ENCODE measurements at places on chromosomes 3 and 15. TPM values are rescaled to one million over a fixed set of nuclear protein-coding genes. Genes with fewer than 3 reads are reported as not detected.
A peak's percentile ranks its signal among the peaks of the same experiment; 100 is the strongest.

DNA sequence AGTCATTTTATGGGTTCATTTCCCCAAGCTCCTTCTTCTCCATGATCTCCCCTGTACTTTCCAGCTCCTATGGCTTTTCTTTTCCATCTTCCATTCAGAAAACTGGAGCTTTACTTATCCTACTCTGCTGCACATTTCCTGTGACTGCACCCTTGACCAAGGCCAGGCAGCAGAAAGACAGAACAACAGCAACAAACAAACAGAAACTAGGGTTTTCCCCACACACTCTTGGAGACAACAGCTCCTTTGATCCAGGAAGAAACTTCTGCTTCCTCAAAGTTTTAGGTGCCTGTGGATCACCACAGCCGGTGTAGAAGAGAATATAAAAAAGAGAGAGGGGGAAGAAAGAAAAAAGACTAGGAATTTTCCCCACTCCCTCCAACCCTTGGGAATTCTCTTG is 342.3 kb upstream of the CFAP20DC start:
- DNase-seq, result no peak

DNA sequence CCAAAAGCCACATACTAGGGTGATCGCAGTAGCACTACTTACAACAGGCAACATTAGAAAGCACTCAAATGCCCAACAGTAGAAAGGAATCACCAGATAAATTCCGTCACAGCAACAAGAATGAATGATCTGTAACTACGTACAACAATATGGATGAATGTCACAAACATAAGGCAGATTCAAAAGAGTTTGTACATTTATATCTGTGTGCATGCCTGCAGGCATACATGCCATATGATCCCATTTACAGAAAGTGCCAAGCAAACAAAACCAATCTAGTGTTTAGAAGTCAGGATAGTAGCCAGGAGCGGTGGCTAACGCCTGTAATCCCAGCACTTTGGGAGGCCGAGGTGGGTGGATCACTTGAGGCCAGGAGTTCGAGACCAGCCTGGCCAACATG is 3.5 kb downstream of the IL17RB start:
- peak; percentile 16 for DNase-seq

SLC9C1 gene
- total RNA-seq, result not detected

- DNase-seq, result no peak
Measured at GRCh38 chr15:92166029-92166428, 227.7 kb upstream of the ST8SIA2 start.

CGNL1 gene
- total RNA-seq, result not detected

- no peak for DNase-seq
Measured at GRCh38 chr3:87126321-87126720, 100.8 kb upstream of the CHMP2B start.

DNA sequence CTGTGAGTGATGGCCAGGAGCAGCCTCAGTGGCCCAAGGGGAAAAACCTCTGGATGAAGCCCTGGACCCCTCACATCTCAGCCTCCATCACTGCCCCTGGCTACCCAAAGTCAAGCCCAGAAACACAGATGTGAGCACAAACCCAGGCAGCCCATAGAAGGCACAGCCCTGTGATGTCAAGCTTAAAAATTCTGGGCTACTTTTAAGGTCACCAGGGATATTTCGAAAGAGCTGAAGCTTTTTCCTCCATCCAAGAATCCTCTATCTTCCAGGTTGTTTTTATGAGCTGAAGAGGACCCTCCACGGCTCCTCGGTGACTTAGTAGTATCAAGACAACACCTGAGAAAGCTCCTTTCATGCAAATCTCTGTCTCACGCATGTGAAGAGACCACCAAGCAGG is 11.5 kb downstream of the LIPC start:
- no peak for DNase-seq

GRCh38 chr3:181278468-181279238 is 289.1 kb upstream of the DNAJC19 start:
- DNase-seq, result no peak

DNA sequence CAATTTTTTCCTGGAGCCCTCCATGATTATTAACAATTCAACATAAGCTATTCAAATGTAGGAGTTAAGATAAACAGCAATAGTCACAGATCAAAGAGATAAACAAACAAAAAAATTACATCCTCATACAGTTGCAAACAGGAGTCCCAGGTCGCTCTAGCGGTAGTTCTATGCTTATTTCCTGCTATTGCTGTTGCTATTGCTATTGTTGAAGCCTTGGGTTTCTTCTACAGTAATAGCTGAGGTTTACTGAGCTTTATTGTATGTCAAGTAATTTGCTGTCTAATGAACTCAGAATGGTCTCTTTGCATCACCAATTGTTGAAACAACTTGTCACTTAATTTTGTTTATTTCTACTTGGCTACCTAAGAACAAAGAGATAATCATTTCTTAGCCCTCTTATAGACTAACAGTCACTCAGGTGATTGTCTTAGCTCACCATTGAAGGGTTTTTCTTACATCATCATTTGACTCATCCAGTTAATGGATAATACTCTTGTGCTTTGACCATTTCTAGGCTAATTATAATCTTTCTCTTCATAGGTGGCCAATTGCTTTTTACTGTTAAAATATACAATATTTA is 654.6 kb downstream of the MECOM start:
- no peak for DNase-seq

DNA sequence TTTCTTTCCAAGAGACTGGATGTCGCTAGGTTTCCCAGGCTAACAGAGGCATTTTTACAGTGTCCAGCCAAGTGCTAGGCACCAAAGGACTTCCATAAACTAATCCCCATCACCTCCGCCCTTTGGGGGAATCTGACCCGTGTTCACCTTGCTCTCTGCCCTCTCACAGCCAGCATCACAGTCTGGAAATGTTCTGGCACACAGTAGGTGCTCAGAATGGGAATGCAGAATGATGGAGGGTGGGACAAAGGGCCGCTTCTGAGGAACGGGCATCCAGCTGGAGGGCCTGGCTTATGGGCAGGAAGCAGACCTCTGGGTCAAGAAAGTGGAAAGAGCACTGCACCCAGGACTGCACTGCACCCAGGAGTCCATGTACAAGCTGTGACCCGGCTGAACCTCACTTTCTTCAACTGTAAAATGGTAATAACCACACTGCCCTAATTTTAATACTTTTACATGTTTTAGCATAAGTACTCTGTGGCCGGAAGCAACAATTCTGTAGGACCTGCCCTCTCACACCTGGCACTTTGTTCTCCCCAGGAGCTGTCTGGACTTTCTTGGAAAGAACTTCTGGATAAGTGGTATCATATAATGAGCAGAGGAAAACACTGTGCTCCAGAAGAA is 901 bp upstream of the NMB start:
- DNase-seq, result no peak

- no peak for DNase-seq
Measured at GRCh38 chr3:68620211-68620610, 312.1 kb downstream of the TAFA4 start.

ASB14 gene
- total RNA-seq, result not detected

DNA sequence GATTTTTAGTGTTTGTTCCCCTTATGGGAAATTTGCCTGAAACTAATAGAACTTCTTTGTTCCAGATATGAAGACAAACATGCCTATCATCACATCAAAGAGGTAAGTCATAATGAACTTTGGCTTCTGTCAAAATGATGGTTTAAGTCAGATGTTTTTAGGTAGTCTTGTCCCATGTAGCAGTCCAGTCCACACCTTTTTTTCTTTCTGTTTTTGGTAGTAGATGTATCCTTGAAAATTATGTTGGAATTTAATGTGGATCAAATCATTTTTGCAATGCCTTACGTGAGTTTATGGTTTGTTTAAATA is 12.1 kb downstream of the TSEN2 start:
- no peak for DNase-seq

GRCh38 chr3:80668100-80668499 is 900.3 kb upstream of the ROBO1 start:
- no peak for DNase-seq

GRCh38 chr3:71752831-71753700 is 589 bp upstream of the GPR27 start:
- no peak for DNase-seq

DNA sequence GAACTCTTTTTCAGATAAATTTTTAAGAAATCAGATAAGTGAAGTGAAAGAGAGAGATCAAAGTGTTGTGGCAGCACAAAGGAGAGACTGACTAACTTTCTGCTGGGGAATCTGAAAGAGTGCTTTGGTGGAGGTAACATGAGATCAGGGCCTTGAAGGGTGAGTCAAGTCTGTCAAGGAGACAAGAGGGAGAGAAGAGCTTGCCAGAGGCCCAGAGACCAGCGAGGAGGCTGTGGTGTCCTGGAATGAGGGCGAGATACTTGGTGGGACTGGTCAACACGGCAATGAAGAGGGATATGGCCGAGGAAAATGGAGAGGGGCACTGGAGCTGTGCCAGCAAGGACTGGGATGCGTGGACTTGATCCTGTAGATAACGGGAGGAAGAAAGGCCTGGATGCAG is 4.6 kb downstream of the TADA3 start:
- DNase-seq, result no peak

- no peak for DNase-seq
Measured at GRCh38 chr3:71117572-71118247, 465.8 kb downstream of the FOXP1 start.

- no peak for DNase-seq
Measured at GRCh38 chr3:21909096-21909495, 158.1 kb upstream of the ZNF385D start.

DNA sequence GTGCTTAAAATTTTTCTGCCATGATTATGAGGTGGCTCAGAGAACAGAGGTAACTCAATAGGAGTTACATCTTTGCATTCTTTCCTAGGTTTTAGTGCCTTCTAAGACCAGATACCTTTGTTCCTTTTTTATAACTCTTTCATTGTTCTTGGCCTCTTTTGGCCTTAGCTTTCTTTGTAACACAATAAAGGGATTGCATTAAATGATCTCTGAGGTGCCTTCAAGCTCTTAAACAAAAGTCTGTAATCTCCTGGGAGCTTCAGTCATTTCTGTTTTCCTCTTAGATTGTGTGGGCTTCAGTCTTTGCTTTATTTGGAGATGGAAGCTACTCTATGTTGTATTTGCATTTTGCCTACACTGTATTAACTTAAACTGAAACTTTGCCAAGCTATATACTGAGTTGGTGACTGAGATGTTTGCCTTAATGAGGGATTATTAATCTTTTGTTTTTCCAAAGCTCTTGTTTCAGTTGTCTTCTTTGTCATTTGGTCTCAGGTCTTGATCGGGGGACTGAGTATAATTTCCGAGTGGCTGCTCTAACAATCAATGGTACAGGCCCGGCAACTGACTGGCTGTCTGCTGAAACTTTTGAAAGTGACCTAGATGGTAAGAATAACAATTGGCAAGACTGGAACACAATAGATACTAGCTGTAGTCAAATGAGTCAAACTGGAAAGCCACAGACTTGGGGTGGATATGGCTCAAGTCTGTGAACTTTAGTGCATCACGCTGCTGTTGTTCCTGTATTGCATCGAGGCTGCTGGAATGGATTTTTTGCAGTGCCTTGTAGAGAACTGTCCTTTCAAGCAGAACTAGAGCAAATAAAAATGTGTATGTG is 110.3 kb downstream of the HCN4 start:
- peak; percentile 66 for DNase-seq

LHFPL4 gene
- not detected for total RNA-seq

ARL14 gene
- total RNA-seq, result not detected

SOX14 gene
- not detected for total RNA-seq

CCDC9B gene
- 1.5 TPM for total RNA-seq

CRBN gene
- 39.8 TPM for total RNA-seq

DNA sequence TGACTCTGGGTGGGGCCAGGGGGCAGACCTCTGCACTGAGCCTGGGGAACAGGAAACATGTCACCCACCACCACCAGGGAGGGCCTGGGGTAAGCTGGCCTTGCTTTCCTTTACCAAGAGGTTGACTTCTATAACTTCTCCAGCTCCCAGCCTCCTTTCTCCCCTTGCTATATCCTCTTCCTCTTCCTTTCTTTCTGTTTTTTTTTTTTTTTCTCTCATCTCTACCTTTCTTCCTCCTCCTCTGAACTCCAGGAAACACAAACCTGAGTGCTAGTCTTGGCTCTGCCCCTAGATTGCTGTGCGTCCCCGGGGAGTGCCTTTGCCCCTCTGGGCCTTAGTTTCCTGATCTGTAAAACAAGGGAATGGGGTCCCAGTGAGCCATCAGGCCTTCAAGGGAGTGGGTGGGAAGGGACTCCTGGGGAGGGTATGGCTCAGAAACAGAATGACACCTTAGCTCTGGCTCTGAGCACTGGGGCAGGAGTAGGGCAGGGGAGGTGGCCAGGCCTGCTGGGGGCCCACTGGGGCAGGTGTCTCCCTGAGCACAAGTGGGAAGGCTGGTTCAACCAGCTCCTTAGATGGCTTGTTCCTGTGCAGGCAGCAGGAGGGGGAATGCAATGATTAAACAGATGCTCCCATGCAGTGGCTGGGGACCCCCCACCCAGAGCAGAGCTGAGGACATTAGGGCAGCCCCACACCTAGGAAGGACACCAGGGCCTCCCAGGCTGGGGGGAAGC is 4.3 kb downstream of the SNX33 start:
- no peak for DNase-seq

- no peak for DNase-seq
Measured at GRCh38 chr3:116097226-116097625, 348.1 kb downstream of the LSAMP start.

- DNase-seq, result no peak
Measured at GRCh38 chr3:122247825-122248185, 64.3 kb downstream of the CASR start.

GRCh38 chr3:184002469-184002868 is 15.2 kb downstream of the ABCC5 start:
- no peak for DNase-seq

GUCA1C gene
- total RNA-seq, result not detected

CTXN2 gene
- not detected for total RNA-seq

DNA sequence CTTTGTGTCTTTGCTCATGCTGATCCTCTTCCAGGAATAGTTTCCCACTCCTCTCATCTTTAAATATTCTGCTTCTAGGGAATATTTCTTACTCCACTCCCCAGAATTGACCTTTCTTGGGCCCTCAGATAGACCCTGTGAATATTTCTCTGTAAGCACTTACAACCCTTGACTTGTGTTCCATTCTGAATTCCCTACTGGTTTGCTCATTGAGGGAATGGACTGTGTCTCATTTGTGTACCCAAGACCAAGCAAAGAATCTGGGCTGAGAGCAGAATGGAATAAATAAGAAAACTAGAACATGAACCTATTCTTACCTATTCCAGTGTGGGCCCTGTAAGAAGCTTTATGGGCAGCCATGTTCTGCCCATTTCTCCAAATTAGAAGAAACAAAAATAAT is 72.7 kb upstream of the TSPAN3 start:
- DNase-seq, result no peak

CHRNA5 gene
- total RNA-seq, result 2.3 TPM

DNA sequence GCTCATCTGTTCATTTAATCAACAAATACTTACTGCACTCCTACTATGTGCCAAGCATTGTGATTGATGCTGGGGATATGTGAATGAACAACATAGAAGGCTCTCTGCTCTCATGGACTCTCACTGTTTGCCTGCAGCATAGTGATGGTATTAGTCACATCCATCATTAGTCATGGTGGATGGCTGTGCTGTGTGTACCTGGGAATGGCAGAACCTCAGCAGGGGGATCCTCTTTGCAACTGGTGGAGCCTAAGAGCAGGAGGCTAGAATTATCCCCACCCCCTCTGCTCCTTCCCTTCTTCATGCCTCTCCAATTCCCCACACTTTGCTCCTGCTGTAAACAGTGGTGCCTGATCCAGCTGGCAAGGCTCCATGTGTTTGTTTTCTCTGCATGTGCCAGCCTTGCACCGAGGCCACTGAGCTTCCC is 20.5 kb downstream of the BOC start:
- DNase-seq, result no peak

- no peak for DNase-seq
Measured at GRCh38 chr3:137988982-137989381, 21.0 kb upstream of the CLDN18 start.

- no peak for DNase-seq
Measured at GRCh38 chr15:62122249-62122648, 42.8 kb downstream of the C2CD4B start.

MYL3 gene
- total RNA-seq, result not detected

AADAC gene
- total RNA-seq, result not detected

GOLGA6L7 gene
- not detected for total RNA-seq
